Hepatocyte (in vitro differentiated cells): ENCODE measurements at places on chromosomes 4 and X. TPM values are rescaled to one million over a fixed set of nuclear protein-coding genes. Genes with fewer than 3 reads are reported as not detected.

DNA sequence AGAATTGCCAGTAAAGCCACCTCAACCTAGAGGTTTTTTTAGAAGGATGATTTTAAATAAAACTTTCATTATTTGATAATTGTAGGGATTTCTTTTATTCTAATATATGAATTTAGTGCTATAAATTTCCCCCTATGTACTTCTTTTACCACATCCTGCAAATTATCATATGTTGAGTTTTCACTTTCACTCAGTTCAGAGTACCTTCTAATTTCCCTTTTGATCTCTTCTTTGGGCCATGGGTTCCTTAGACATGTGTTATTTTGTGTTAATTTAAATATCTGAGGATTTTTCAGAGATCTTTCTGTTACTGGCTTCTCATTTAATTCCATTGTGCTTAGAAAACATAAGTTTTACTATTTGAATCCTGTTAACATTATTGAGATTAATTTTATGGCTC is 6.1 kb downstream of the BEX2 start:
- DNase-seq = no peak

The ADH1A gene
- 17.3 and 26.6 TPM in 2 replicates for polyA plus RNA-seq

The HPGD gene
- polyA plus RNA-seq = 57.4 and 76.9 TPM in 2 replicates

DNA sequence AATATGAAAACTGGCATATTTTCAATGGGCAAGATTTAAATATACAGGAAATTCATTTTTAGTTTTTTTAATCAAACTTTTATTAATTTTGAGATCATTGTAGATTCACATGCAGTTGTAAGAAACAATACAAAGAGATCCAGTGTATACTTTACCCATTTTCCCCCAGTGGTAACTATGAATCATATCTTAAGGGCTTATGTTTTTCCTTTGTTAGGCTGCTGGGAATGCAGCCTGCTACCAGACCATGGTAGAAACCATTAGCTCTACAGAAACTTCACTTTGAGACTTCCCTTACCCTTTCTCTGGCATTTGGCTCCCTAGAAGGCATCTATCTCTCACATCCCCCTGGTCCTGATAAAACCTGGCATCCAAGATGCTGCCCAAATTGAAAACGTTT is 147.6 kb upstream of the EOLA2 start:
- no peak for DNase-seq

The TMEM154 gene
- polyA plus RNA-seq = 0.36 and 6.8 TPM in 2 replicates

- DNase-seq = no peak
These were observed 58.5 kb downstream of the PRPS1 start for GRCh38 chrX:107686792-107687191.

The EPGN gene
- 0.24 and 2.2 TPM in 2 replicates for polyA plus RNA-seq

The GPM6B gene
- 6.8 and 10.2 TPM in 2 replicates for polyA plus RNA-seq

DNA sequence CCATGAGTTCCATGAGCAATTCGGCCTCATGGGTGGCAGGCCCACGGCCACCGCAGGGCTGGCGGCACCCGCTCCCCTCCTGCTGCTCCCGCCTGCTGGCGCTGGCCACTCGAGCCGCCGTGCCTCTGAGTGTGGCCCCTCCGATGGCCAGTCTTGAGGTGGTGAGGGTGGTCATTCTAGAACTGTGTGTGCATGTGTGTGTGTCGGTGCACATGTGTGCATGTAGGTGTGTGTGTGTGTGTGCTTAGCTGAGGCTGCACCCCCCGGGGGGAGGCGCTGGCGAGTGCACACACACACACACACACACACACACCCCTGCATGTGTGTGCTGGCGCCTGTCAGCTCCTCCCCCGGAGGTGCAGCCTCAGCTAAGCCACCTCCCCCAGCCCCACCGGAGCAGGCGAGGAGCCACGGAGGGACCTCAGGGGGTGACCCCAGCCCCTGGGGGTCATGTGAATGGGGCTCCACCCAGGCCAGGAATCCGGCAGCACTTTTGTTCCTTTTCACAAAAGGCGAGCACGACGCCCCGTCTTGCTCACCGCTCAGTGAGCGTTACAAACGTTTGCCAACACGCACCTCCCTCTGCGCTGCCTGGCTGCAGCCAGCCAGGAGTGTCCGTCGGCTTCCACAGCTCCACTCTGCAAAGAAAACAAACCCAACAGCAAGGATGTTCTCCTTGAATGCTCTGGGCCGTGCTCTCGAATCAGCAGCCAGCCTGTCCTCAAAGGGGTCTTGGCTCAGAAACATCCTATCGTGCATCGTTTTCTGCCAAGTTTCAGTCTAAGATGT is 29.9 kb downstream of the FGFRL1 start:
- DNase-seq = peak; percentile 51

The DOK7 gene
- polyA plus RNA-seq = 1.1 and 1.8 TPM in 2 replicates

The L1CAM gene
- polyA plus RNA-seq = 0.40 and 0.69 TPM in 2 replicates

GRCh38 chrX:68488657-68489056 is 10.2 kb upstream of the YIPF6 start:
- DNase-seq = peak; percentile 81

GRCh38 chr4:76665153-76665552 is 230.1 kb downstream of the SHROOM3 start:
- no peak for DNase-seq

DNA sequence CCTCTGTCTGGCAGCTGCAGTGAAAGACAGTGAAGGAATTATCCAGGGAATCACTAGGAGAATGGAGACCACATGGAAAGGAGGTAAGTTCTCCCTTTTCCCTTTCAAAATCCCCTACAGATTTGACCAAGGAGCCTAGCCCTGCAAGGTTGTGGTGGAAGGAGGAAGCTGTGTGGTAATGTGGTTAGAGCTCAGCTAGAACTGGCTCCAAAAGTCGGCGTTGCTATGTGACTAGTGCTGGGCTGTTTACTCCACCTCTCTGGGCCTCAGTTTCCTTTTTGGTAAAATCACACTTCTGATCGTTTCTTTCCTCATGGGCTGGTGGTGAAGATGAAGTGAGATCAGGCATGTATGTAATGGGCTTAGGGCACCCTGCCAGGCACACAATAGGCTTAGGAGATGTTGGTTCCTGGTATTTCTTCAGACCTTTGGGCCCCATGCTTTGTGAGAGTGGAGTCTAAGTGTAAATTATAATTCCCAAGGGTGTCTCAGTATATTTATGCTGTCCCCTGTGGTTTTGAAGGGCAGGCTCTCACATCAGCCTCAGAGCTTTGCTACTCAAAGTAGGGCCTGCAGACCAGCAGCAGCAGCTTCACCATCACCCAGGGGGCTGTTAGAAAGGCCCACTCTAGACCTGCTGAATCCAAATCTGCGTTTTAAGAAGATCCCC is 183.7 kb upstream of the BCOR start:
- DNase-seq = no peak

GRCh38 chrX:77450996-77451395 is 3.8 kb downstream of the FGF16 start:
- DNase-seq = no peak

- no peak for DNase-seq
These were observed 79.4 kb upstream of the TTC29 start for GRCh38 chr4:147025042-147025441.

- peak; percentile 62 for DNase-seq
These were observed 755 bp downstream of the KLHL8 start for GRCh38 chr4:87219632-87220093.
